ENCODE measurements at places on chromosomes 1 and 21. TPM values are rescaled to one million over a fixed set of nuclear protein-coding genes. Genes with fewer than 3 reads are reported as not detected.

- peak; percentile 32 for DNase-seq
Observed at GRCh38 chr1:86741947-86742572, 37.7 kb downstream of the SH3GLB1 start.

FNDC5 gene
- 80.0 TPM for total RNA-seq

DNA sequence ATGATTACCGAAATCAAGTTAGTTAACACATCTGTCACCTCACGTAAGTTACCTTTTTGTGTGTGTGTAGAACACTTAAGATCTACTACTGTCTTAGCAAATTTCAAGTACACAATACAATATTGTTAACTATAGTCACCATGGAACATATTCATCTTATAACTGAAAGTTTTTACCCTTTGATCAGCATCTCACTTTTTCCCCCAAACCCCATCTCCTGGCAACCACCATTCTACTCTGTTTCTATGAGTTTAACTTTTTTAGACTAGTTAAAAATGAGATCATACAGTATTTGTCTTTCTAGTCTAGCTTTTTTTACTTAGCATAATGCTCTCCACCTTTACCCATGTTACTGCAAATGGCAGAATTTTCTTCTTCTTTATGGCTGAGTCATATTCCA lies 124.7 kb downstream of the RABGAP1L start:
- no peak for DNase-seq

GRCh38 chr1:234326497-234327366 lies 46.5 kb upstream of the COA6 start:
- peak; percentile 23 for DNase-seq

- DNase-seq, result no peak
Observed at GRCh38 chr1:201349092-201349491, 28.4 kb downstream of the TNNT2 start.

CHD5 gene
- 0.07 TPM for total RNA-seq

GRCh38 chr1:60059468-60059867 lies 14.1 kb downstream of the C1orf87 start:
- no peak for DNase-seq

DNA sequence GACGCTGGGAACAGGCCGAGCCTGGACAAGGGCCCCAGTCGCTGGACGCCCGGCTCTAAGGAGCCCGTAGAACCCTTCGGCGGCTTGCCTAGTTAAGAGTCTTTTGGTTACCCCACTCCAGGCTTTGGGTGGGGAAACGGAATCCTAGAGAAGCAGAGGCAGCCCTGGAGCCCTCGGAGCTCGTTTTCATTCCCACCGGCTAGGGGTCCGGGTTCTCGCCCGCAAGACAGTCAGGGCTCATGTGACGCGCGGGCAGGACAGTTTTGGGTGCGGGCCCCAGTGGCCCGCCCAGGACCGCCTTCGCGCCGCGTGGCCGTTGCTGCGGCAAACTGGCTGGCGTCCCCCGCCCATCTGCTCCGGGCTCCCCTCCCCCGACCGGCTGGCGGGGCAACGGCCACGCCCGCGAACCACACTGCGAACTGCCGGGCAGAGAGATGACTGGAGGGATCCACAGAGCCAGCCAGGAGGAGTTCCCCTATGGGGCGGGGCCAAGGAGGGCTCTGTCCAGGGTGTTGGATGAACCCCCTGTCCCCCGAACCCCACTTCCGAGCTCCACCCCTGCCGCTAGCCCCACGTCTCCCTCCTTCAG lies 829 bp upstream of the HES2 start:
- DNase-seq, result no peak

SLAMF1 gene
- 0.14 TPM for total RNA-seq

- DNase-seq, result no peak
Observed at GRCh38 chr1:29633771-29634170, 397.4 kb downstream of the PTPRU start.

DNA sequence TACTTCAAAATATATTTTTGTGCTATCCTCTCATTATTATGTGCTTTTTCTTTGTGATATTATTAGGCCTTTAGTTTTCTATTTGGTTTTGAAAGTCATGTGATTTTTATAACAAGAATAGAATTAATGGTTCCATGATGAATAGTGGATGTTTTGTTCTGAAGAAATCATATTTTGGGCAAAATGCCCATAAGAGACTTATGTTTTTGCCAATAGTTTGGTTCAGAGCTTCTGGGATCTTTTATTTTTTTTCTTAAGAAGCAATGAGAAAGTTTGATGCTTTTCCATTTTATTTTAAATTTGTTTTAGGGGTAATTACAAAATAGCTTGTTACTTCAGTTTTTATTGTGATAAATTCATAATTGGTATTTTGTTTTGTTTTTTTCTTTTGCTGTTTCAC lies 49.8 kb downstream of the LYPLAL1 start:
- DNase-seq, result no peak

DNA sequence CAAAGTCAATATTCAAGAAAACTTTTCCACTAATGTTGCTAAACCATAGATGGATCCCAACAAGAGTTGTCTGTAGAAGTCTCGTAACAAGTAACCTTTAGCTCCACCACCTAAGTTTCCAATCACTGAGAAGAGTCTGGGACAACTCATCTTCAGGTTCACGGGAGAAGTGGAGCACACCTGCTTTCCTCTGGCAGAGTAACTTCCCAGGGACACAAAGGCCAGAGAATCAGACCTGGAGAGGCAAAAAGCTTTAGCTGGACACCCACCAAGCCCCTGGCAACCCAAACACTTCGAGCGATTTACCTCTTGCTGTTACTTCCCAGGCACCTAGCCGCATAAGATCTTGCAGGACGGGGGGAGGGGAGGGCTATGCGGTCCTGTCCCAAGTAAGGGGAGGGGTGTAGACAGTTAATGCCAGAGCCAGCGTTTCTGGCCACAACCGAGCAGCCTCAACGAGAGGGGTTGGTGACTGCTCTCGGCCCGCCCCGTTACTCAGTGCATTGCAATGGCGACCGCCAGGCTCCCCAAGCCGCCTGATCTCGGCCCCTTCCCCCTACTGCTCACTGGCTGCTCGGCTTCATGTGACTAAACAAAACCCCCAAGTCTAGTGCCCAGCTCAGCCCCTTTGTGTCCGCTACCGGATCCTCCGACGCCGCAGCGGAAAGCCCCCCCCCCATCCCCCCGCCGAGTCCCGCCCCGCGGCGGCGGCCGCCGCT lies 709 bp downstream of the ZNF644 start:
- DNase-seq, result peak; percentile 61

- DNase-seq, result peak; percentile 74
Observed at GRCh38 chr1:68051475-68051874, 1.0 kb upstream of the DIRAS3 start.

Data from heart left ventricle (tissue), 16 donors.